T-helper 1 cell (primary cell): ENCODE measurements at places on chromosomes 1 and 21.

- DNase-seq, result no peak
Observed at GRCh38 chr1:161908264-161908663, 115.4 kb downstream of the OLFML2B start.

- DNase-seq, result no peak
Observed at GRCh38 chr21:32136546-32136945, 142.3 kb downstream of the MIS18A start.

DNA sequence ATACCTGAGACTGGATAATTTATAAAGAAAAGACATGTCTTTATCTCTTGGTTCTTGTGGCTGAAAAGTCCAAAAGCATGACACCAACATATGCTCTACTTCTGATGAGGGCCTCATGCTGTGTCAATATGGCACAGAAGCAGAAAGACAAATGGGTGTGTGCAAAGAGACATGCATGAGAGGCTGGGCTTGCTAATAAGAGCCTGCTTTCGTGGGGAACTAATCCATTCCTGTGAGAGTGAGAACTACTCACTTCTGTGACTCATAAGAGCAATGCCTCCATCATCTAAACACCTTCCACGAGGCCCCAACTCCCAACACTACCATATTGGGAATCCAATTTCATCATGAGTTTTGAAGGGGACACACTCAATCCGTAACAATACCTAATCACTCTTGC is 340.0 kb upstream of the DUSP10 start:
- no peak for DNase-seq

DNA sequence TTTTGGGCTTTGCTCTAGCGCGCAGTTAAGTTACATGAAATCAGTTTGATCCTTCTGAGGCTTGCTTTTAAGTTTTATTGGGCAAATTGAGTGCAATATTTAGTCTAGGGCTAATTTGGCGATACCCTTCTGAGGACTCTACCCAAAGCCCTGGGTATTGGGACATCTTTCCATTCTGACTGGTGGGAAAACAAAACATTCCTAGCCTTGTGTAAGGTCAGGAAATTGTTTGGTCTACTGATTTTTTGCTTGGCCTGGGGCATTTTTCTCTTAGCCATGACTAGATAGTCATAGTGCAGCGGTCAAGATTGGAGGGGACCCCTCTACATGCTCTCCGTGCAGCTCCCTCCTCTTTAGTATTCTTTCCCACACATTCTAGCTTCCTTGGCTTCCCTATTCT is 189.6 kb upstream of the PTGFR start:
- no peak for DNase-seq

DNA sequence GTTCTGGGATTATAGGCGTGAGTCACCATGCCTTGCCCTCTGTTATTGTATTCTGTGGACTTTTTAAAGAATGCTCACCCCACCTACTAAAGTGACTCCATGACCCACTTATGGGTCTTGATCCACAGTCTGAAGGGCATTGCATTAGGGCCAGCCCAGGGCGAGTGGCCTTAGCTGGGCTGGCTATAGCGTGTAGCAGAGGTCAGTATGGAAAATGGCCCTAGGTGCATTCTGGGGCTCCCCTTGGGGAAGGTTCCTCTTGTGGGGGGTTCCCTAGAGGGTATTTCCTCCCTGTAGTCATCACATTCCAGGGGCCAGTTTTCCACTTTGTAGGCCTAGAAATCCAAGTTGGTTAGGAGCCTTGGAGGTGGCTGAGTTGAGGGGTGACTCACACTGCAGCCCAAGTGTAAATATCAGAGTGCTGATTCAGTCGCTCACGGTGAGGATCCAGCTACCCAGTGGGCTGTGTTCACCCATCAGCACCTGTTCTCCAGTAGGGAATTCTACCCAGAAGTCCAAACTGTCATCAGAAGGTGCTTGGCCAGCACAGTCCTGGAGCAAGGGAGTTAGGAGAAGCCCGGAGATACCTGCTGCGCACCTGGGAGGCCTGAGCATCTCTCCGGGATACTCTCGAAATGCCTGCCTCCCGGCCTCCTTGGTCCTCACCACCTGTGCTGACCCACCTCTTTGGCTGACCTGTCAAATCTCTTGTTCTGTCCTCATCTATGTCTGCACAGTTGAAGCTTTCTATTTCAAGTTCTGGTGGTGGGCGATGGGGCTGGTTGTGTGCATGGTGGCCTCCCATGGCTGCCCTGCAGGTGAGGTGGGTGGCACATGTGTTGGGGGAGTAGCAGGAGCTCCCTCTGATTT is 52.2 kb downstream of the NENF start:
- DNase-seq, result no peak

DNA sequence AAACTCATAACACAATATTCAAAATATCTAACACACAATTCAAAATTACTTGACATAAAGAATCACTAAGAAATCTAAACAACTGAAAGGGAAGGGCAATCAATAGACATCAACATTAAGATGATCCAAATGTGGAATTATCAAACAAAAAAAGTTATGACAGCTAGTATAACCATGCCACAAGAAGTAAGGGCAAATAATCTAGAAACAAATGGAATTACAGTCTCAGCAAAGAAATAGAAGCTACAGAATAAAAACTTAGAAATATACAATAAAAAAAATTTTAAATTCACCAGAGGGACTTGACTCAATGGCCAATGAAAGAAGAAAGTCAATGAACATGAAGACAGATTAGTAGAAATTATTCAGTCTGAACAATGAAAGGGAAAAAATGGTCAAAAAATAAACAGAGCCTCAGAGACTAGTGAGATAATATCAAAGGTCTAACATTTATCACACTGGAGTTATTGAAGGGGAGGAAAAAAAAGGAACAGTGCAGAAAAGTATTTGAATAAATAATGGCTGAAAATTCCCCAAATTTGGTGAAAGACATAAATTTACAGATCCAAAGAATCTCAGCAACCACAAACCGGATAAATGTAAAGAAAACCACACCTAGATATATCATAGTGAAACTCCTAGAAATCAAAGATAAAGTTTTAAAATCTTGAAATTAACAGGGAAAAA is 41.8 kb downstream of the BARHL2 start:
- DNase-seq, result no peak

- DNase-seq, result no peak
Observed at GRCh38 chr1:180594723-180595122, 36.0 kb downstream of the OVAAL start.

GRCh38 chr1:88961647-88962275 is 30.7 kb downstream of the KYAT3 start:
- DNase-seq, result no peak

DNA sequence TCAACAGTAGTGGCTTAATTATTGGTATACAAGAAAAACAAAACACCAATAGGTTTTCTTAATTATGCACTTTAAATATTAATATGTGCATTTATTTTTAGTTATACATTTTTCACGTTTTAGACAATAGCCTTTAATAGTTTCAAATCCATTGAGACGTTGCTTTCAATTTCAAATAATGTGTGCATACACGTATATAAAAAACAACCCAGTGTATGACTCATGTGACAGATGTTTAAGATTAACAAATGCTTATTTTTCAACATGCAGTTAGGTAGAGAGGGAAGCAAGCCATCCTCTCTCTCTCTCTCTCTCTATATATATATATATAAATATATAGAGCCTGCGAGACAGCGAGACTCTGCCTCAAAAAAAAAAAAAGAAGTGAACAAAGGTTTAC is 24.3 kb downstream of the EYA3 start:
- no peak for DNase-seq

DNA sequence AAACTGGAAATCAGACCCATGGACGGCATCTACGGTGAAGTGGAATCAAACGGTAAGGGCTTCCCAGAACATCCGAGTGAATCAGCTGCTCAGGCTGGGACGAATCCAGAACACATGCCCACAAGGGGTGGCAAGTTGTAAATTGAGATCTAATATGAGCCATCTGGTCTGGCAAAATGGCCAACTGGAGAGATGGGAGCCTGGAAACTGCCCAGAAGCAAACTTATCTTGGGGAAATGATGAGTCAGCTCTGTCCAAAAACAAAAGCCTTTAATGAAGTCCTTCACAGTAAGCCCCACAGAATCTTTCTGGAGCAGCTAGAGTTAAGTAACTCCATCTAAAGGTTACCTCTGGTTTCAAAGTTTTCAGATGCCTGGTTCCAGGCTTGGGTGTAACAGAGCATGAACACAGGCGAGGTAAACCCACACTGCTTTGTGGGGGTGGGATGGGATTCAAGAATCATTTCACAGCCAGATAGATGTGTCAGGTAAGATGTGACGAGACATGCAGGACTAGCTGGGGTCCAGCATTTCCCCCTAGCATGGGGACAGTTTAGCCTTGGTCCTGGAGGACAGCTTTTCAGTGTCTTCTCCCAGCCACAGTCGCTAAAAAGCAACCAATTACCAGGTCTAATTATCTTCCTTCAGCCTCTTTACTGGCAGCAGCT is 10.5 kb upstream of the SRP9 start:
- DNase-seq, result no peak

GRCh38 chr1:54716299-54717047 is 812 bp downstream of the TTC4 start:
- DNase-seq, result no peak

- no peak for DNase-seq
Observed at GRCh38 chr1:112402682-112403643, 6.9 kb downstream of the CTTNBP2NL start.

- no peak for DNase-seq
Observed at GRCh38 chr21:28344985-28345384, 647.7 kb downstream of the LTN1 start.

DNA sequence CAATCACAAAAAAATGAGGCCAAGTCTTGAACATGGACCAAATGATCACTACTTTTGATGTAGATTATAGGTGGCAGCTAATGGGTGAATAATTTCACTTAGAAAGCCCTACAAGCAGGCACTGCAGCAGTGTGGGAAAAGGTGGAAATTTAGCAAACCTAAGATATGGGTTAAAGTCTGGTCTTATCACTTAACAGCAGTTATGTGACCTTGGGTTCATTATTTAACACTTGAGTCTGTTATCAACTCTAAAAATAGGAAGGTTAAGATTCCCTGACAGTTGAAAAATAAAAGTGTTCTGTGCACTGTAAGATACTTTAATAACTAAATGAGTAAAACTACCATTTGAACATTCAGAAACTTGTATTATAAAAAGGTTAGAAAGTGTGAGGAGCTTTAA is 47.5 kb downstream of the SSX2IP start:
- no peak for DNase-seq

DNA sequence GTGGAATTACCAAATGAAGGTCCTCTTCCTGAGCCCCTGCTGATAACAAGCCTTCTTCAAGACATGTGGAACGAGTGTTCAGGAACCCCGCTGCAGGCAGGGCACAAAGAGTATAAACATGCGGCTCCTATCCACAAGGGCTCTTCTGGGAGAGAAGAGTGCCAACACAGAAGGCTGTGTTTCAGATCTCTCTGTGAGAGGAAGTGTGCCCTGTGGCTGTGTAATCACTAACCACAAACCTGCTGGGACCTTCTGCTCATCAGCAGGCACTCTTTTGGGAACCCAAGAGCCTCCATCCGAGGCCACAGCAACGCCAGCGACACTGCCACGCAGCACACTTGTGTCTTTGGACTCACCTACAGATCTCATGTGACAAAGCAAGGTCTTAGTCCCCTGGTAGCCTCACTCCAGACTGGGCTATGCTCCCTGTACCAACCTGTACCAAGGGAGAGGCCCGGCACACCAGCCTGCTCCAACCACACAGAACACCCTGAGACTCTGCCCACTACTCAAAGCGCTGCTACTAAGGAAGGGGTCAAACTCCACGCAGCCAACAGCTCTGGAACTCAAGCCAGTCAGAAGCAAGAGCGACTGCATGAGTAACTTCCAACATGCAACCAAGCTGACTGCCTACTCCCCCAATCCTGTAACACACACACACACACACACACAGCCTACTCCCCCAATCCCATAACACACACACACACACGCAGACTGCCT is 7.8 kb downstream of the PTTG1IP start:
- no peak for DNase-seq

DNA sequence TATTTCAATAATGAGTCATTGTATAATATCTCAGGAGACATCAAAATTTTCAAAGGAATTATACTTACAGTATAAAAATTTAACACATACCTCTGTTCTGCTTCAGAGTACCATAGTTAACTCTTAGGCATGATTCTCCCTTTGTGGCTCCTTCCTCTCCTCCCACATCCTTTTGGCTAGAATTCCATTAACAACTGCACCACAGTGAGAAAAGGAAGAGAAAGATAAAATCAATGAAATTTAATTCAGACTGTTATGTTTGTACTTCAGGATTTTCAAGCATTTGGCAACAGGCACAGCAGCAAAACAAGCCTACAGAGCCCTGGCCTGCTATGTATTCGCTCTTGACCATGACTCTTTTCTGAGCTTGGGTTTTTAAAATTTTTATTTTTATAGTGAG is 57.2 kb upstream of the SGIP1 start:
- DNase-seq, result no peak

DNA sequence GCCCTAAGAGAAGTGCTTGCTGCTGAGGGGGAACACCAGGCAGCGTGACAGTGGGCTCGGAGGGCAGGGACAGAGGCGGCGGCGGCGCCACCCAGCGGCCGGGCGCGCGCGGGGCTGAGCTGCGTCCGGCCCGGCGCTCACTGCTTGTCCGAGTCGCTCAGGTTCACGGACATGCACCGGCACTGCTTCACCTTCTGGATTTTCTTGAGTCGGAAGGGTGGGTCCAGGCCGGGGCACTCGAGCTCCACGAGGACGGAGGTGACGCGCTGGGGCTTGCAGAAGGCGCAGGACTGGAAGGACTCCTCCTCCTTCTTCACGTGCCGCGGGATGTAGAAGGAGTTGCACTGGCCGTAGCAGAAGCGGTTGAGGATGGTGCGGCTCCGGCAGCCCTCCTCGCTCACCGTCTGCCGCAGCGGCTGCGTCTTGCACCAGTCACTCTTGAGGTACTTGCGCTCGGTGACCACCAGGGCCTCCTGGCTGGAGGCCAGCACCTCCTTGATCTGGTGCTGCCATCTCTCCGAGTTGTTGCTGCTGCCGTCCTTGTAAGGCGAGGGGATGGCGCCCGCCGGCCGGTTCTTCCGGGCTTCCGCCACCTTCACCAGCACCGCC is 119.0 kb downstream of the GREM2 start:
- no peak for DNase-seq

- no peak for DNase-seq
Observed at GRCh38 chr1:57549300-57549699, 125.4 kb upstream of the DAB1 start.

- no peak for DNase-seq
Observed at GRCh38 chr1:108057541-108057940, 92.6 kb upstream of the VAV3 start.

- DNase-seq, result peak; percentile 55
Observed at GRCh38 chr1:25031966-25032667, 102.0 kb upstream of the RUNX3 start.

- no peak for DNase-seq
Observed at GRCh38 chr1:12465126-12465525, 152.9 kb downstream of the DHRS3 start.

- no peak for DNase-seq
Observed at GRCh38 chr1:155882235-155882634, 22.9 kb downstream of the SYT11 start.

GRCh38 chr21:39681257-39681656 is 63.7 kb upstream of the IGSF5 start:
- no peak for DNase-seq
